ENCODE measurements at places on chromosomes 13 and 19.

- DNase-seq = no peak
These were observed 10.7 kb upstream of the FPR3 start for GRCh38 chr19:51784109-51784785.

DNA sequence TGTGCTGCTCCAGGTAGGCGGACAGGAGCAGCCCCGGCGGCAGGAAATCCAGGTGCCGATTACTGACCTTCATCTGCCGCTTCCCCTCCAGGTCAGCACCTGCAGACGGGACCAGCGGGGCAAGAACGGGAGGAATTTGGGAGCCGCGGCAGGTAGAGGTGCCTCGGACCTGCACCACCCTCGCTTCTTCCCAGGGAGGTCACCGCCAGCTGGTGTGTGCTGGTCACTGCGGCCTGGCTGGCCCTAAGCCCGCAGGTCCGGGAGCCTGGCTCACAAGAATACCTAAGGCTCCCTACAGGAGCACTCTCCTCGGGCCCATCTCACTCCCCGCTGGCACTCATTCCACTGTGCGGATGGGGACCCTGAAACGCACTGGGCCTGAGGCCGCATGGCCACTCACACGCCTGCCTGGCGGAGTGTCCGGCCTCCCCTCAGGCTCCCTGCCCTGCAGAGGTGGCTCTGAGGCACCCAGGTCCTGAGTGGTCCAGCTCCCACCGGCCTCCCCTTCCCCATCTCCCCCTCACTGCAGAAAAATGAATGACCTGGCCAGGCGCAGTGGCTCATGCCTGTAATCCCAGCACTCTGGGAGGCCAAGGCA is 4.3 kb downstream of the RNU6-9 start:
- no peak for DNase-seq

DNA sequence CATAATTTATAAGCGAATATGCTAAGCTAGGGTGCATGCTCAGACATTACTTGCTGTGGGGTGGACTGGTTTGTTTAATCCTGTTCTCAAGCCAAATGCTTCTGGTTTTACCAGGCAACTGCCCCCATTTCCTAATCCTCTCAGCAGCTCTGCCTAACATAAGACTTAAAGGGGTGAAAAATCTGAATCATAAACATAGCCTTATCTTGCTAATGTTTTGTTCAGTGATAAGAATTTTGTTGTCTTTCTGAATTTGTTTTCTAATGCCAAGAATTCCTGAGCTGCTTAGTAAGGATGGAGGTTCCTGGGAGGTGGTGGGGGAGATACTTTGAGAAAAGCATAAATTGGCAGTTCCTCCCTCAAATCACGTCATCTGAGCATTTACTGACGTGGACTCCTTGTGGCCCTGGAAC is 42.7 kb downstream of the ING1 start:
- peak; percentile 14 for DNase-seq

DNA sequence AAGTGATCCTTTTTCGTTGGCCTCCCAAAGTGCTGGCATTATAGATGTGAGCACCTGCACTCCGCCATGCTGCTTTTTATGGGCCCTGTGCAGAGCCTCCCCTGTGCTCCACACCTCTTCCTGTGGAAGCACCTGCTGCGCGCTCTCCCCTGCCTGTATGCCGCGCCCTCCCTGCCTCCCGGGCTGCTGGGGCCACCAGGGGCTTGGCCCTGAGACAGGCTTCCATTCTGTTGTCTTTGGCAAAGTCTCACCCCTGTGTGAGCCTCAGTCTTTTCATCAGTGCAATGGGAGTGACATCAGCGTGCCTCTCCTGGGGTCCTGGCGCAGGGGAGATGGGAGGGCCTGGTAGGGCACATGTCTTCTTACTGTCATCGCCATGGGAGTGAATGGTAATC is 1.3 kb downstream of the FAM174C start:
- DNase-seq = no peak

DNA sequence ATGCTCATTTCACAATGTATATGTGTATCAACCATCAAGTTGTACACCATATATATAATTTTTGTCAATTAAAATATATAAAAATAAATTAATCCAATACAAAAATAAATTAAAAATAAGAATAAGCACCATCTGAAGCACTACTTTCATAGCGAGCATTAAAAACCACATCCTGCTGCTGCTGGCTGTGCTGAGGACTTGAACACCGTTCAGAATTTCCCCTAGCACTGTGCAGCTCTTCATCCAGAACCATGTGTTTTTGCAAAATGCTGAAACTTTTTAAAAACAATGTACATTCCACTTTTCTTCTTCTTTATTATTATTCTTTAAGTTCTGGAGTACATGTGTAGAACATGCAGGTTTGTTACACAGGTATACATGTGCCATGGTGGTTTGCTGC is 40.0 kb upstream of the FOXO1 start:
- no peak for DNase-seq

DNA sequence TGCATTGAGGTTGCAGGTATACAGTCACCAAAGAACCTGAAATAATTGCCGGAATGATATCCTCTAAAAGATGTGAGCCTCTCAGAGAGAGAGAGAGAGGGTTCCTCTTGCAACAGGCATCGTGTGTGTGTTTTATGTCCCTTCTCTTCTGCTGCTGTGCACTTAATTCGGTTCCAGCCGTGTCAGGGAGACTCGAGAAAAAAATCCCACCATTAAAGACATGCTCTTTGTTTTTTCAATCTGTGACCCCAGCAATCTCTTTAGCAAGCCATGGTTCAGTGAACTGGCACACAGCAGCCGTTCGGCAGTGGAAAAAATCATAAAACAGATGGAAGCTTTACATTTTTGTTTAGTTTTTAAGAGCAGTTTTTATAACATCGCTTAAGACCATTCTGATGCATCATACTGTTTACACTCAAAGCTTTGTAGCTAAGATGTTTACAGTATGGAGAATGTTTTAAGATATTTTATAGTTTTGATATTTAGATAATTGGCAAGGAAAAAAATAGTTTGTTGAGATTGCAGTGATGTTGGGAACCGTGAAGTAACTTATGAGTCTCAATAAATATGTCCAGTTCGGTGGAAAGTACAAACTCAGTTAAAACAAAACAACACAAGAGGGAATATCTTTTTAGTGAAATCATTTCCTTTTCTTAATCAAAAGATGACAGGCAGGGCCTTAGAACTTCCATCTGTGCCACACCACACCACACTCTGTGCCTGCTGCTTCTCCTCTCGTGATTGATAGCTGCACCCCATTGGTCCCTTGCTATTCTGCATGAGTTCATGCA is 31.2 kb upstream of the ZNF536 start:
- DNase-seq = no peak

GRCh38 chr13:44698066-44698465 is 121.9 kb upstream of the TSC22D1 start:
- DNase-seq = no peak

DNA sequence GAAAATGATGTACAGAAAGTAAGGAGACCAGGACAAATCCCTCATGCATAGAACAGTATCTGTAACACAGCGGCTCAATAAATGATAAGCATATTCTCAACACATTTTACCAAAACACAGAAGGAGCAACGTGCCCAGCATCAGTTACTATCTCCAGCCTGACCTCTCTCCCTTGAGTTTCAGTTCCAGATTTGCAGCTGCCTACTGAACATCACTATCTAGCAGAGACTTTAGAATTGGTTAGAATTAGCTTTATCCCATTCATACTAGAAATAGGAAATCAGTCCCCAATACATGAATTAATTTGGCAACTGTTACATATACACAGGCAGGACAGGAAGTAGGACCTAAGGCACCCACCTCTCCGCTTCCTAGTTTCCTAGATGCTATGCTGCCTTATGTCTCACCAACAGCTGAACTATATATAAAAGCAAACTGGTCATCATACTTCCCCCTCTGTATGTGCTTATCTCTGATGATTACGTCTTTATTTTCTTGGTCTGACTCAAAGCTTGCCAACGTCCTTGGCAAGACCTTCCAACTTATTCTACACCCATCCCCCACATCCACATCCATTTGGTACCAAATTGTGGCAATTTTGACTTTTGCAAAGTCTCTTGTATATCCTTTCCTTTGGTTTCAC is 61.1 kb downstream of the SACS start:
- DNase-seq = no peak

Measured in fibroblast of skin of left biceps (primary cell).